ENCODE measurements at places on chromosomes 1 and 21.
A peak's percentile ranks its signal among the peaks of the same experiment; 100 is the strongest.

GRCh38 chr1:13674377-13674776 lies 25.6 kb upstream of the PRDM2 start:
- no peak for DNase-seq

DNA sequence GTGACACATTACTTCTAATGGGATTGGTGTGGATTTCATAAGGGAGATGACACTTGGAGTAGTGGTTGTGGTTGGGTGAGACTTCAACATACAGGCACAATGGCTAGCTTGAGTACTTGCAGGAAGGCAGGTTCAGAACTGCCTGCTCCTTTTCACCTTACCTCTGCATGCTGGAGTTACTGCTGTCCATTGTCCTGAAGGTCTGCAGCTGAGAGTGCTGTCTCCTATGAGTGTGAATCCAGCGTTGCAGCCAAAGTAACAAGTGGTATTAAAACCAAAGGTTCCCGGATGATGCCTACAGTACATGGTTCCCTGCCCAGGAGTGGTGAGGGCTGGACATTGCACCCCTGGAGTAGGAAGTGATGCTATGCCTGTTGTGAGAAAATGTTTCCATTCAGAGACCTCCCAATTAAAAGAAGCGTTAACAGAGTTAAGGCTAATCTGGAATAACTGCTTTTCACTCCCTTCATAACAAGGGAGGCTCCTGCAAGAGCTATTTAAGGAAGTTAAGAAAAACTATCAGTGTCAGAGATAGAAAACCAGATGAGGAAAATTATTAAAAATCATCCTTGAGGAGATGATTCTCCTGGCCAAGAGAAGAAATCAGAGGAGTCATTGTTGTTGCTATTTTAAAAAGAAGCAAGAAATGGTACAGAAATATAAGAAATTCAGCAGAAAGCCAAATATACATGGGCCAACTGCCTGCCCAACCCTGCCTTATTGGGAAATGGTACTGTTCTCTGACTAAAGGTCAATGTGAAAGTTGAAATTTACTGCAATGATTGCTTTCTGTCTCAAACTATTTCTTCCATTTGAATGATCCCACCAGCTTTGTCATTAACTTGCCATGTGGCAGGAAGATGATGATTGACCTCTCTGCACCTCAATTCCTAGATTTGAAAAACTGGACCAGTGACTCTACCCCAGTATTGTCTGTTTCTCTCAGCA lies 9.8 kb upstream of the F5 start:
- peak; percentile 40 for DNase-seq

GRCh38 chr1:26161415-26162219 lies 2.7 kb downstream of the FAM110D start:
- peak; percentile 27 for DNase-seq

DNA sequence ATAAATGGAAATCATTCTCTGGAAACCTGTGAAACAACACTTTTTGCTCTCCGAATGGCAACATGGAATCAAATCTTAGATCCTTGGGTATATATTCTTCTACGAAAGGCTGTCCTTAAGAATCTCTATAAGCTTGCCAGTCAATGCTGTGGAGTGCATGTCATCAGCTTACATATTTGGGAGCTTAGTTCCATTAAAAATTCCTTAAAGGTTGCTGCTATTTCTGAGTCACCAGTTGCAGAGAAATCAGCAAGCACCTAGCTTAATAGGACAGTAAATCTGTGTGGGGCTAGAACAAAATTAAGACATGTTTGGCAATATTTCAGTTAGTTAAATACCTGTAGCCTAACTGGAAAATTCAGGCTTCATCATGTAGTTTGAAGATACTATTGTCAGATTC lies 45.7 kb downstream of the PTGFR start:
- DNase-seq: no peak

DNA sequence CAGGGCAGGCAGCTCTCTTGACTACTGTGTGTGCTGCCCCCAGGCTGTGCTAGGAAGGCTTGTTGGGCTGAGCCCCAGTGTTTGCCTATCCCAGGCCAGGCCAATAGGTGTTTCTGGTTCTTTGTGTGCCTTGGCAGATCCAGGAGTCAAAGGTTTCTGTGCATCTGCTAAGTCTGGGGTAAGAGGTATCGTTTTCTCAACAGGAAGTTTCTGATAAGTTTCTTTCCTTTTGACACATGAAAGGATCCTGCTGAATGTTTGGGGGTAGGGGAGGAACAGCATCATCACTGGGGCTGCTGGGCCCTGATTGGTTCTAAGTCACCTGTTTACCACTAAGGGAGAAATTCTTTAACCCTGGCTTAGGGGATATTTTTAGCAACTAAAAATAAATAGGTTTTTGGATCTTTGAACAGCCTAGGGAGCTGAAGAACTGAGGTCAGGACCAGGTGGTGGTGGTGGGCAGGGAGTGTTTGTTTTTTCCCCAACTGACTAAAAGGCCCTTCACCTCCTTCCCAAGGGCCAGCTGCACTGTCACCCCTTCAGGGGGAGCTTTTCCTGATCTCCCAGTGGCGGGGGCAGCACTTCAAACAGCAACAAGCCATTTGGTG lies 85.1 kb downstream of the KCNN3 start:
- DNase-seq: peak; percentile 80

- peak; percentile 19 for DNase-seq
Measured at GRCh38 chr1:109482791-109483671, 674 bp upstream of the ATXN7L2 start.

DNA sequence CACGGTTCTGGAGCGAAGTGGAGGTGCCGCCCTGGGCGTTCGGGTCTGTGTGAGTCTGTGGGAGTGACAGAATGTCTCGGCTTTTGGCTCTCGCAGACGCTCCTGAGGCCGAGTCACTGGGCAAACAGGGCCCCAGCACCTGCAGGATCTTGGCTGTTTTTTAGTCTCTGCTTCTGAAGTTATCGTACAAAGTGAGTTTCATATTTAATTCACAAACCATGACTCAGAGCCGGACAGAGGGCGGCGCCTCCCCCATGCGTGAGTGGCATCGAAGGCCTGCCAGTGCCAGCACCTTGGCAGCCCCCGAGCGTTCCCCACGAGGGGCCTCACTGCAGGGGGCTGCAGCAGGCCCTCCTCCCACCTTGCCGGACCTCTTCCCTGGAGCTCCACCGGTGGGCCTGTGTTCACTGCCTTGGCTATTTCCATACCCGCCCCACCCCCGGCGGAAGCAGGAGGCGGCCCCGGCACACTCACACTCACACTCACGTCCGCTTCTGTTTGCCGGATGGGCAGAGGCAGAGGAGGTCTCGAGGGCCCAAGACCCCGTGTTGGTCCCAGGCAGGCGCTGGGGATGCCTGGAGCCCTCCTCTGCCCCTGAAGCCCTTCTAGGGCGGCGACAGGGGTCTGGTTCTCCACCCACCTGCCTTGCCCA lies 56.3 kb downstream of the MORN1 start:
- no peak for DNase-seq

DNA sequence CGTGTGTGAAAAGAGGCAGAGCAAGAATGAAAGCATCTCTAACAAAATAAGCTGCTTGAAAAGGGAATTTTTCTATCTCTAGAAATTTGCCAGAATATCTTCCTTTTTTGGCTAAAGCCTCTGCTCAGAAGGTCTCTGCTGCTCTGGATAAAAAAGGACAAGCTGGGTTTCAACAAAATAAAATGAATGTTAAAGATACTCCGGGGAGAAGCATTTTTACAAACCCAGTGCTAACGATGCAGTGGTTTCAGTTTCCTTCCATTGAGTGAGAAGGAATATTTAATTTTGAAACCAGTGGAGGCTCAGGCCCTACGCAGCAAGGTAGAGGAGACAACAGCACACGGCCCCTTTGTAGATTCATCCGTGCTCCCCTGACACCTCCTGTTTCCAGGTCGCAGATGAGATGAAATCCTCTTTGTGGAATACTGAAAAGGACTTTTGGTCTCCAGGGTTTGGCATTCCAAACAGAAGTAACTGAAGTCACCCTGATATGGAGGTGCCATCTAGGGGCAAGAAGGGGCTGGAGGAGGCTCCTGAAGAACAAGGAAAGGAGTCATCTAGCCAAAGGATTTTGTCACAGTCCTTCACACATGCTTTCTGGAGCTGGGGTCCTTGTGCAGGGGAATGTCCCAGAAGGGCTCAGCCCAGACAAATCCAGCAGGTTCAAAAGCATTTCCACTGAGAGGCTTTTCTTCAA lies 65.7 kb upstream of the SYT6 start:
- no peak for DNase-seq

- no peak for DNase-seq
Measured at GRCh38 chr1:167927046-167927754, 9.3 kb upstream of the DCAF6 start.

GRCh38 chr1:20753589-20753988 lies 21.1 kb upstream of the SH2D5 start:
- no peak for DNase-seq

DNA sequence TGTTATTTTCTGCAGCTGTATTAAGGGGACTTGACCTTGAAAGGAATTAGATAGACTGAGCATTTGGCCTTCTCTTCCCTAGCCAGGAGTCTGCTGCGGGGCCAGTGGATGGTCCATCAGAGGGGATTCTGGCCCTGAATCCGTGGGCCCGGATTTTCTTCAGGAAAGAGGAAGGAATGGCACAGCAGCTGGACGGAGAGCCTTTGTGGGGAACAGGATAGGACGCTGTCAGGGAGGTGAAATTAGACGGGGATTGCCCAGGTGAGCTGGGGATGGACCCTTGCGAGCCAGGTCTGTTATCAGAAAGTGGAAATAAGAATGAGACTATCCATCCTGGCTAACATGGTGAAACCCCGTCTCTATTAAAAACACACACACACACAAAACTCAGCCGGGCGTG lies 1.7 kb upstream of the C2CD2 start:
- DNase-seq: no peak

- no peak for DNase-seq
Measured at GRCh38 chr1:56436912-56437417, 142.4 kb downstream of the PLPP3 start.

GRCh38 chr1:20152599-20152930 lies 13.4 kb downstream of the PLA2G2F start:
- no peak for DNase-seq
